Naive thymus-derived CD8-positive, alpha-beta T cell (primary cell): ENCODE measurements at places on chromosomes 11 and 22.

GRCh38 chr11:1162491-1163311 is 4.9 kb downstream of the MUC5AC start:
- DNase-seq = no peak

GRCh38 chr11:86983021-86983488 is 27.9 kb upstream of the FZD4 start:
- DNase-seq = no peak

GRCh38 chr11:121330614-121331435 is 38.3 kb downstream of the SC5D start:
- DNase-seq = no peak

- no peak for DNase-seq
Observed at GRCh38 chr11:133905677-133906156, 51.1 kb downstream of the IGSF9B start.

GRCh38 chr22:46043816-46044620 is 67.1 kb upstream of the WNT7B start:
- DNase-seq = no peak

GRCh38 chr22:26894766-26895485 is 237.5 kb downstream of the MIAT start:
- DNase-seq = no peak

DNA sequence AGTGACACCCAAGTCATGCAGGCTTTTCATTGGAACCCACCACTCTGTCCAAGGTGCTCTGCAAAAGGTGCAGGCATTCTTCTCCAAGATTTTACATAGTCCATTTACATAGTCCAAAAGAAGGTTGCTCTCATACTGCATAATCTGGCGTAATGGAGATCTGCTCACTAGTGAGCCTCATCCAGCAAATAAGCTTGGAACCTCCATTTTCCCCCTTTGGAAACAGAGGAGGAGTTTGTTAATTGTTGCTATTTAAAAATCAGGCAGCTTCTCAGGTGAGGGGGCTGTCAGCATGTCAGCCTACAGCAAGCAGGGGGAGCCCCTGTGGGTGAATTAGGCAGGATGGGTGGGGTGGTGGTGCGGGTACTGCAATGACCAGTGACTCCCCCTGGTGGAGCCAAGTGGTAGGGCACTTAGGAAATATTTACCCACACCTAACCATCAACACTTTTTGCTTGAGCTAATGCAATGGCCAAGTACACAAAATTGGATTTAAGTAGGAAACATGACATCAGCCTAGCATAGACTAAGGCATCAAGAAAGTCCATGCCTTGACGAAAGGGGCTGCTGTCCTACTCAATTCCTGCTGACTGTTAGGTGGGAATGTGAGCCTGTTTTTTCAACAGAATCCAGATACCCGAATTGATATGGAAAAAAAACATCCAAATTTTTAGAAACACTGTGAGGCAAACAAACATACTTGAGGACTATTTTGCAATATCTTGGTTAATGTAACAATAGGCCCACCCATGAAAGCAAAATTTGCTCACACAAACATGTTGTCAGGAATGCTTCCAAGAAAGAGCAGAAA is 64.5 kb downstream of the AMBRA1 start:
- peak; percentile 80 for DNase-seq

GRCh38 chr22:25953276-25953675 is 211.3 kb downstream of the MYO18B start:
- DNase-seq = no peak

DNA sequence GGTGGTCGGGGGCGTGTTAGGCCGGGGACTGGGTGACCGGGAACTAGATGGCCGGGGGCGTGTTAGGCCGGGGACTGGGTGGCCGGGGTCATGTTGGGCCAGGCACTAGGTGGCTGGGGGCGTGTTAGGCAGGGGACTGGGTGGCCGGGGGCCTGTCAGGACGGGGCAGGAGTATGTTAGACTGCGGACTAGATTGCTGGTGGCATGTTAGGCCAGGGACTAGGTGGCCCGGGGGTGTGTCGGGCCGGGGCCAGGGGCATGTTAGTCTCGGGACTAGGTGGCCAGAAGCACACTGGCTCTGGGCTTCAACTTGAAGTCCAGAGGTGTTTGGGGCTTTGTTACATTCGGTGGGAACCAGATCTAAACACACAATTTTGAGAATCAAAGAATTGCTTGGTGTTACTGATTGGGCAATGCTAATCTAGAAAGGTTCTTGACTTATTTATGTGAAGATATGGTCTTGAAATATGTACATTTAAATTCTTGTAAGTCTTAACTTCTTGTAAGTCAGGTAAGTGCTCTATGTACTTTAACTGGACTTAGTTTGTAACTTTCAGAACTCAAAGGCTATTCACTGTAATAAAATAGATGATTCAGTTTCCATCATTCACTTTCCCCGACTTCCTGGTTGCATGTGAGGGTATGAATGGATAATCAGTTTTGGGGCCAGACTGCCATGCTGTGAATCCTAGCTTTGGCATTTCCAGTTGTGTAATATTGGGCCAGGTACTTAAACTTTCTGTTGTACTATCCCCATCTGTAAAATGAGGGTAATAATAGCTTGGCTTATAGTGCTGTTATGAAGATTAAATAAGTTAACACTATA is 1.1 kb downstream of the EXT2 start:
- no peak for DNase-seq

DNA sequence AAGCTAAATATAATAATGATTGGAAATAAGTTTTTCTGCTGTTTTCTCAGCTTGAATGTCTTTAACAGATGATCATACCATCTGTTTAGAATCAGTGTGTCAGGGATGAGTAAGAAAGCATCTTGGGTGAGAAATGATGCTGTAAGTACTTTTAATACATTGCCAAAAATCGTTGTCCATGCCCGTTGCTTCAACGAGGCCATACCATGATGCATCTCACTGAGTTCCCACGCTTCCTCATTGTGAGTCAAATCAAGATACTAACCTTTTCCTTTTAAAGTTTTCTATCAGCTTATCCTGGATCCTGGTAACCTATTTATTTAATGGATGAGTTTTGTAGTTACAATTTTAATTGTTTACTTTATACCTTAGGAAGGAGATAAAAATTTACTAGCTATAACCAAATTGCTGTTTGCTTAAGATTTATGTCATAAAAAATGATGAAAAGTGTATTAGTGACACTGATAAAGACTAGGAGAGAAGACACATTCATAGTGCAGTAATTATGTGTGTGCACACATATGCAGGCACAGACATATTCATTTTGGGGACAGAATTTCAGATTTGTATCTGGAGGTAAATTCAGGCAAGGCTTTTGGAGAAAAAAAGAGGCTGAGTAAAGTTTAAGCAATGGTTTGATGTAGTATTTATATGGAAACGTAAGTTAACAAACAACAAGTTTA is 154.8 kb downstream of the UVRAG start:
- no peak for DNase-seq
